ENCODE measurements at places on chromosomes 3 and 15. TPM values are rescaled to one million over a fixed set of nuclear protein-coding genes. Genes with fewer than 3 reads are reported as not detected.
A peak's percentile ranks its signal among the peaks of the same experiment; 100 is the strongest.

DNA sequence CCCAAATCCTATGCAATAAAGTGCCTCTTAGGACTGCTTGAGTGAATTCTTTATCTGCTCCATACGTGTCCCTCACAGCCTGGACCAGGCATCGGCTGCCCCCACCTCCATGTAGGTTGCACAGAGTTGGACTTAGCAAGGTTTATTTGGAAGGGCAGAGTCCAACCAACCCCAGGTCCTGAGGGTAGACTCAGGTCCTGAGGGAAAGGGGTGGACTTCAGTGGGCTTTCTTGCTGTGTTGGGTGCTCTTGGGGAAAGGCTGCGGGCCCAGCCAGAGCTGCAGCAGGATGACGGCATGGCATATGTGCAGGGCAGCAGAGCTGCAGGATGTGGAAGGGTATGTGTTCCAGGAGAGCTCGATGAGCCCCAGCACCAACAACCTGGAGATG lies 6.5 kb downstream of the ALG3 start:
- peaks cover 4% of the 10 kb centered on the region for H3K4me1 ChIP-seq
- no peak overlapping the region for H3K4me3 ChIP-seq
- DNase-seq: no peak

Gene CFAP100
- 0.45 TPM for polyA plus RNA-seq

GRCh38 chr15:73712107-73712506 lies 27.9 kb downstream of the CD276 start:
- H3K4me1 ChIP-seq: peaks cover 2% of the 10 kb centered on the region
- DNase-seq: no peak
- H3K4me3 ChIP-seq: no peak overlapping the region
- no peaks in the 10 kb centered on the region for H3K27me3 ChIP-seq
- H3K36me3 ChIP-seq: peaks cover 67% of the 10 kb centered on the region

GRCh38 chr15:101324524-101325177 lies 29.6 kb upstream of the SNRPA1 start:
- no peaks in the 10 kb centered on the region for H3K36me3 ChIP-seq
- peak overlapping the region; percentile 32 for H3K27ac ChIP-seq
- H3K4me3 ChIP-seq: no peak overlapping the region
- DNase-seq: peak; percentile 87
- no peaks in the 10 kb centered on the region for H3K27me3 ChIP-seq
- H3K4me1 ChIP-seq: peaks cover 19% of the 10 kb centered on the region

Gene PBRM1
- 37.5 TPM for polyA plus RNA-seq

DNA sequence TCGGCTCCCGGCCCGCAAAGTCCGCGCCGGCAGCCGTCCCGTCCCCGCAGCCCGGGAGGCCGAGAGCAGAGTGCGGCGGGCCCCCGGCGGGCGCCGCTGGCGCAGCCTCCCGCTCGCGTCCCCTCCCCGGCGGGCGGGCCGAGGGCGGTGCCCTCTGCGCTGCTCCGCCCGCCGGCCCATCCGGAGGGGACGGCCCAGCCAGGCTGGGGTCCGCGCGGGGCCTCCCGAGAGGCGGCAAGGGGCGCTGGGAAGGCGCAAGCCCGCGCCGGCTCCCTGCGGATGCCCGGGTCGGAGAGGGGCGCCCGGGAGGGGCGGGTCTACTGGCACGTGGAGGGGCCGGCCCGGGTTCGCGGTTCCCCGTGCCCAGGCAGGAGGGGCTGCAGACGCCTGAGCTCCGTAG lies at the start of the genes CLCN2 and POLR2H:
TSS of gene CLCN2 (minus strand) at position 74 of the 400 bp plus-strand sequence. CDS start 126 bp downstream, outside the sequence.
TSS of gene POLR2H (plus strand) at position 179 of the 400 bp plus-strand sequence. CDS start 1,783 bp downstream, outside the sequence.
- peak; percentile 81 for DNase-seq
- peak within 1 kb of the TSS; percentile 99 for H3K27ac ChIP-seq
- peaks cover 40% of the 10 kb centered on the region for H3K36me3 ChIP-seq
- peaks cover 25% of the 10 kb centered on the region for H3K4me1 ChIP-seq
- peak within 1 kb of the TSS; percentile 93 for H3K4me3 ChIP-seq

DNA sequence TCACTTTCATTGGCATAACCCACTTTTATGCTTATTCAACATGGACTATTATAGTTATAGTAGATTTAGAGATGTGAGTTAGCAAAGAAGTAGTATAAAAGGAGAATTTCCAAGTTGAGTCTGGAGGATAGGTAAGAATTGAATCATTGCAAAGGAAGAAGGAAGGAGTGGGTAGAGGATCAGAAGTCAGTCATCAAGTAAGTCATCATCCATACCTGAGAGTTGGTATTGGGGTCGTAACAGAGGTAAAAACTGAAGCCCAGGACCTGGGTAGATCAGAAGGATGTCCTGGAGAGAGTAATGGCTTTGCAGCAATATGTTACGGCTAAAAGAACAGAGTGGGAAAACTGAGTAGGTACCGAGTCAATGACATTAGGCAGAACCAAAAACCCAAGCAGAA lies 265.7 kb downstream of the SUCLG2 start:
- DNase-seq: no peak
- no peaks in the 10 kb centered on the region for H3K4me1 ChIP-seq
- no peak overlapping the region for H3K27ac ChIP-seq
- no peak overlapping the region for H3K4me3 ChIP-seq

Gene C3orf52
- polyA plus RNA-seq: 14.1 TPM

- H3K27ac ChIP-seq: no peak overlapping the region
- DNase-seq: no peak
- H3K36me3 ChIP-seq: no peaks in the 10 kb centered on the region
- no peak overlapping the region for H3K4me3 ChIP-seq
Observed at GRCh38 chr15:85282504-85283115, 97.8 kb upstream of the AKAP13 start.

GRCh38 chr15:37981775-37982174 lies 47.3 kb downstream of the TMCO5A start:
- no peaks in the 10 kb centered on the region for H3K36me3 ChIP-seq
- H3K4me1 ChIP-seq: no peaks in the 10 kb centered on the region
- no peaks in the 10 kb centered on the region for H3K27me3 ChIP-seq
- no peak overlapping the region for H3K27ac ChIP-seq
- DNase-seq: peak; percentile 32
- H3K4me3 ChIP-seq: no peak overlapping the region

Gene P2RY1
- polyA plus RNA-seq: 10.9 TPM

Gene COL7A1
- 121 TPM for polyA plus RNA-seq

Gene ACSBG1
- 1.1 TPM for polyA plus RNA-seq

DNA sequence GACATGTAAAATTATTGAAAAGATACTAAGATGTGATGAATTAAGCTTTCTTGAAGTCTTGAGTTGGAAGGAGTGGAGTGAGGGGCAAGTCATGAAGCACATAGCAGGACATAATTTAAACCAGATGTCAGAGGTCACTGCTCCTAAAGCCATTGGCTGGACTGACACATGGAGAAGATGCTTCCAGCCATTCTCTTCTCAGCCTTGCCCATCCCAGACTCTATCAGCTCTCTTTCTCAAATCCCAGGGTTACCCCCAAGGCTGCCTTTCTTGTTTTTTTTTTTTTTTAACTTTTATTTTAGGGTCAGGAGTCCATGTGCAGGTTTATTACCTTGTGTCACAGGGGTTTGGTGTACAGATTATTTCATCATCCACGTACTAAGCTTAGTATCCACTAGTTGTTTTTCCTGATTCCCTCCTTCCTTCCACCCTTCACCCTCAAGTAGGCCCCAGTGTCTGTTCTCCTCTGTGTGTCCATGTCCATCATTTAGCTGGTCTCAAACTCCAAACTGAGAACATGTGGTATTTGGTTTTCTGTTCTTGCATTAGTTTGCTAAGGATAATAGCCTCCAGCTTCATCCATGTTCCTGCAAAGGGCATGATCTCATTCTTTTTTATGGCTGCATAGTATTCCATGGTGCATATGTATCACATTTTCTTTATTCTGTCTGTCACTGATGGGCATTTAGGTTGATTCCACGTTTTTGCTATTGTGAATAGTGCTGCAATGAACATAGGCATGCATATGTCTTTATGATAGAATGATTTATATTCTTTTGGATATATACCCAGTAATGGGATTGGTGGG lies 18.9 kb downstream of the XIRP1 start:
- no peaks in the 10 kb centered on the region for H3K36me3 ChIP-seq
- no peak overlapping the region for H3K27ac ChIP-seq
- peaks cover 10% of the 10 kb centered on the region for H3K4me1 ChIP-seq
- no peaks in the 10 kb centered on the region for H3K27me3 ChIP-seq
- peak; percentile 63 for DNase-seq

DNA sequence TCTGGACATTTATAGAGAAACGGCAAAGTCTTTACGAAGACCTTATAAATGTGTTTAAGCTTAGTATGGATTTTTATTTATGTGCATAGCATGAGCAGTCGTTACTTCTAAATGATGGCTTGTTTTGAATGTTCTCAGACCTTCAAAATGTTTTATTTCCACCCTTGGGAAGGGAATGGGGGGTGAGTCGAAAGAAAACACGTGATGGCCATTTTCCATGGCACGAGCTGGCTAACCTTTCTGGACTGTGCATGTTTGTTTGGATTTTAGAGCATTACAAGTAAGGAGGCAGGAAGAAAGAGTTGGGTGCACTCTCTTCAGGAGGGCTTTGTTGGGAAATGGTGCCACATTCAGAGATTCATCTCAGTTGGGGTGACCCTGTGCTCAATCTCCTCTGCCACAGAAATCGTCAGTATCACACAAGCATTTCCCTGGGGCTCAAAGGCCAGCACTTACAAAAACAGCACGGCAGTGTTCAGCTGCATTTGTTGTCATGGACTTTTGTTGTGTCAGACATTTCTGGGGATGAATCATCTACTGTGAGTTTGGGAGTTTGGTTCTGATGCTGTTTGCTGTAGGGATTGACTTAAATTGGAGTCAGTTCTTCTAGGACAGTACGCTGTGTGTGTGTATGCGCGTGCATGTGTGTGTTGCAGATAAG lies 52.3 kb upstream of the ADAMTS9 start:
- no peaks in the 10 kb centered on the region for H3K4me1 ChIP-seq
- H3K36me3 ChIP-seq: no peaks in the 10 kb centered on the region
- no peak for DNase-seq
- no peak overlapping the region for H3K27ac ChIP-seq

All from large intestine (tissue), 12 donors.